ENCODE measurements at places on chromosomes 2 and 18. TPM values are rescaled to one million over a fixed set of nuclear protein-coding genes. Genes with fewer than 3 reads are reported as not detected.

GRCh38 chr2:98691303-98691702 is 39.6 kb downstream of the MGAT4A start:
- DNase-seq = no peak

- no peak for DNase-seq
These were observed 22.7 kb downstream of the TUBB6 start for GRCh38 chr18:12330766-12331165.

- no peak for DNase-seq
These were observed 946.9 kb upstream of the SOX11 start for GRCh38 chr2:4745056-4745991.

SLC66A3 gene
- 52.6 TPM for total RNA-seq

DNA sequence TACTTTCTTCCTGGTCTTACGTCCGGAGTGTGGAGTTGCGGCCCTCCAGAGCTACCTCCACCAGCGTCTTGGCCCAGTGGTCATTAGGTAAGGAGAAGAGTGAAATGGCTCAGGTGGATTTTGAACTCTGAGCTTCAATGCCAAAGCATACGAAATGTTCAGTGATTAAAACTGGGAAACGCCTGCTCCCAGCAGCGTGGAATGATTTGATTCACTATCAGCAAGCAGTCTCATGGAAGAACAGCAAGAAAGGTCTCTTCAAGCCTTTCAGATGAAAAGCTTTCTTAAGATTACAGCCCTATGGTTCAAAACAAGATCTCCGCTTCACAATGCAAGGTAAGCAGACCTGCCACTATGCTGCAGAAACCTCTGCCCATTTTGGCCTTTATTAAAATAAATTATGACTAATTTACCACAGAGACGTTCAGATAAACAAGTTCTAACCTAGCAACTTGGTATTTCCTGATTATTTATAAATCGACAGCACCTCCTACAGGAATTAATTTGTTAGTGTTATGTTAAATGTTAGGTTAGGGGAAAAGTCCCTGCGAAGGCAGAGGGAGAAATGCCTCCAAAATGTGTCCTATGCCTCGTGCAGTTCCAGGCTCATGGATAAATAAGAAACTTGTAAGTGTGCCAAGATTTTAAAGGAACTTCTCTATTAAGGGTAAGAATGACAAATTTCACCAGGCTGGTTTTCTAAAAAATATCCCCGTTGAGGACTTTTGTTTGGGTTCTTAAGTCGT is 10.1 kb downstream of the SP9 start:
- DNase-seq = no peak

CD28 gene
- 4.0 TPM for total RNA-seq

DNA sequence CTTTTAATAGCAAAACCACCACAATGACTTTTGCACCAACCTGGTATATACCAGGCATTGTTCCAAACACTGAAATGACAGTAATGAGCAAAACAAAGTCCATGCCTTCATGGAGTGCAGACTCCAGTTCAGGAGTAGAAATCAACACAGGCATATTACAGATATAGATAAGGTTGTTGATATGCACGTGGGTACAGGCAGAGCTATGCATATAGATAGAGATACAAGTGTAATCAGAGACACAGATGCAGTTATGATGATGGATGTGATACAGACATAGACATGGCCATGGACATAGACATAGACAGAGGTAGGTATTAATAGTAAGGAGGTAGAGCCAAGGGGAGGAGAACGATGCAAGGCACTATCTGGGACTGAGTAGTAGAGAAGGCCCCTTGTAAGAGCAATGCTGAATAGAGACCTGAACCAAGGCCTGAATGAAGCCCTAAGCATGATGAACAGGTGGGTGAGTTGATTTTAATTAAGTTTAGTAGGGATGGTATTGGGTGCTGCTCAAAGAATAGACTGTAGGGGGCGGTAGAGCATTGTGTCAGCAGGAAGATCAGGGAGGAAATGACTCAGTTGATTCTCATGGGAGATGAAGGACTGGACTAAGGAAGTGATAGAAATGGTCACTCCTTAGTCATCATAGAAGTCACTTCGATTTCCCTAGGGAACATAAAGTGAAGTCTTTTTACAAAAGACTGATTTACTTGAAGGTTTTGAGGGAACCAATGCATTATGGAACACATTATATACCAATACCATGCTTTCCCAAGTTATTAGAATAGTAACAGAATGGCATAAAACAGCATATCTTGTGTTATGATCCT is 39.4 kb downstream of the CMPK2 start:
- no peak for DNase-seq

DNA sequence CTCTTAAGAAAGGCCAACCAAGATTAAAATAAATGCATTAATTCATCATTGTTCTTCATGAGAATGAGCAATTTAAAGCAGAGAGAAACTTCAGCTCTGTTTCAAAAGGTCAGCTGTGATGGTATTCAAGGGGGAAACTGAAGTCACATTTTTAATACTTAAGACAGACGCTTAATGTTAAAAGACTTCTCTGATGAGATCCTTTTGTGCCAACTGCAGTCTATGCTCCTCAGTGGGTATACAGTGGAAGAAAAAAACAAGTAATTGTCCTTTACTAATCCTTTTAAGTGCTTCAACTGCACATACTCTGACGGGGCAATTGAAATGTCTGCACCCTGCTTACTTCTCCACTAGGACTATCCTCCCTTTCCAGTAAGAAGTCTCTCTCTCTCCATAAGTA is 309.7 kb downstream of the GULP1 start:
- no peak for DNase-seq

GRCh38 chr2:157592948-157593347 is 35.7 kb downstream of the ACVR1C start:
- no peak for DNase-seq

ZNF804A gene
- total RNA-seq = not detected

CNGA3 gene
- not detected for total RNA-seq

- DNase-seq = no peak
These were observed 192.8 kb upstream of the ZNF521 start for GRCh38 chr18:25544546-25545287.

- no peak for DNase-seq
These were observed 530.1 kb downstream of the SOX11 start for GRCh38 chr2:6222296-6222695.

DNA sequence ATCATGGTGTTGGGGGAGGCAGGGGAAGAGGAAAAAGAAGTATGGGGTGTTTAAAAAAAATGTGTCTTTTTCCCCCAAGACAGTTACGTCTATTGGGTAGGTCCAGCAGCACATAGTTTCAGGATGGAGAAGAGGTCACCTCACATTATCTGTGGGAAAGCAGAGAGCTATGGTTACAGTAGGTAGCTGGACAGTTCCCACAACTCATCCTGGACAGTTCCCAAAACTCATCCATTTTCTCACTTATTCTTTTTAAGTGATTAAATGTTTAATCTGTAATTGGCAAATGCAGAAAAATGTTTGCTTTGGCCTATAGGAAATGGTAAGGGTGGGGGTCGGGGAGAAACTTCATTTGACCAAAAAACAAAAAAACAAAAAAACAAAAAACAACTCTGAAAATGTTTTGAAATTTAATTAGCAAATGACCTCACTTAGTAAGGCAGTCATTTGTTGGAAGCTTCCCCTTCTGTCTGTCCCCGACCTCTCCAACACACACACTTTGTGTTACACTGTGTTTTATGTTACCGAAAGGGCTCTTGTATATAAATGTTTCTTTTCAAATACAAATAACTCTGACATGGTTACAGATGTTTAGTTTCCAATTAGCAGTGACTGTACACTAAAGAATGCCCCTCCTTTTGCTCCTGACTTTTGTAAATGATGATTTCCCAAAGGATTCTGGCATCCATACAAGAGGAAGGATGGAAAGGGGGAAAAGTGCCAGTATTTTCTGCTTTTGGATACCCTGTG is 173.3 kb upstream of the ZFP36L2 start:
- no peak for DNase-seq

- DNase-seq = no peak
These were observed 45.7 kb downstream of the STAT4 start for GRCh38 chr2:191105082-191105481.

DNA sequence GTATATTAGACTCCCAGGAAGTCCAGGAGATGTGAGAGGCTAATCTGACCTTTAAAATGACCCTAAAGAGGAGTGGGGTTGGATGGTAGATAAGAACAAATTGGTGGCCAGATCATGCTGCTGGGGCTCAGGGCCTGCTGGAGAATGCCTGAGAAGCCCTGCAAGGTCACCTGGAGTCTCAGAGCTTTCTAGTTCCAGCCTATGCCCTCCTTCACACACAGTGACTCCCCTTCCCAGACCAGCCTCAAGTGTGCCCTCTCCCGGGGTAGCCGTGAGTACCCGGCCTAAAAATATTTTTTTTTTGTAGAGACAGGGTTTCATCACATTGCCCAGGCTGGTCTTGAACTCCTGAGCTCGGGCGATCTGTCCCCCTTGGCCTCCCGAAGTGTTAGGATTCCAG is 44.2 kb upstream of the FZD5 start:
- DNase-seq = no peak

DNA sequence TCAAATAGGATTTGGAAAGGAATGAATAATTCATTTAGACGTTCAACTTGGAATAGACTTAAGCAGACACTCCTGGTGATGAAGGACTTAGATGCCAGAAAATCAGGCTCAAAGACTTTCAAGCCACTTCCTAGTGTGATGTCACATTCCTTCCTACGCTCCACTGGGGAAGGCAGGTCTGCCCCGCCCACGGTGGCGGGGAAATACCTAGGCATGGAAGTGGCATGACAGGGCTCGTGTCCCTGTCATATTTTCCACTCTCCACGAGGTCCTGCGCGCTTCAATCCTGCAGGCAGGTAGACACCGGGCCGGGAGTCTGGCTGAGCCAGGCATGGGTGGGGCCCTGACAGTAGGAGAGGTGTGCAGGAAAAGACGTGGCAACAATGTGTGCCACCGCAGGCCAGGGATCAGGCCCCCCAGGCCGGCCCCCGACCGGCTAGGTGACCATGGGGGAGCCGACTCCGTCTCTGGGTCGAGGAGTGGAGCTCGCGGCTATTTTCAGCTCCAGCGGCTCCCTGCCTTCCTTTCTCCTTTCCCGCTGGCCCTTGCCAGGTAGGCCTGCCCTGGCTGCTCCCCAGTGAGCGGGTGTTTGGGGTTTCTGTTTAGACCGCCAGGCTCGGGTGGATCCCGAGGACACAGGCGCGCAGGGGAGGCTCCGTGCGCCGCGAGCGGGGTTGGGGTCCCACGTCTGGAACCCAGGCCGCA is at the start of gene IL1RL2:
IL1RL2 (plus strand) TSS at position 233 of the 705 bp plus-strand sequence. CDS start 845 bp downstream, outside the sequence.
- no peak for DNase-seq

- DNase-seq = no peak
These were observed 40.5 kb upstream of the ITPRID2 start for GRCh38 chr2:181850936-181851560.

DNA sequence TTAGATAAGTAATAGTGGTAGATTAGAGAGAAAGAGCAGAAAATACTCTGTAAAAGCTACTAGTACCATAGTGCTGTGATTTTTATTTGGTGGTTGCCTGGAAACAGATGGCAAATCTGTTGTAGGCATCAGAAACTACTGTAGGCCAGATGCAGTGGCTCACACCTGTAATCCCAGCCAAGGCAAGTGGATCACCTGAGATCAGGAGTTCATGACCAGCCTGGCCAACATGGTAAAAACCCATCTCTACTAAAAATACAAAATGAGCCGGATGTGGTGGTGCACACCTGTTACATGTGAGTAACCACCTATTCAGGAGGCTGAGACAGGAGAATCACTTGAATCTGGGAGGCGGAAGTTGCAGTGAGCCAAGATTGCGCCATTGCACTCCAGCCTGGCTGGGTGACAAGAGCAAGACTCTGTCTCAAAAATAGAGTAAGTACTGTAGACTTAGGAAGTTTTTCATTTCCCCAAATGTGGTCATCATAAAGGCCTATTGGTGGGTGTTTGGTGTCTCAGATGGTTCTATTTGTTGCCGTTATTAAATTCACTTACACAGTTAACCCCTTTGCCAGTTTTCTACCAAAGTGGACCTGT is 79.6 kb downstream of the SPTBN1 start:
- no peak for DNase-seq

- DNase-seq = no peak
These were observed 239.6 kb downstream of the CDH20 start for GRCh38 chr18:61572871-61573270.

GRCh38 chr18:61544178-61544577 is 210.9 kb downstream of the CDH20 start:
- no peak for DNase-seq

- DNase-seq = no peak
These were observed 9.8 kb upstream of the SCYGR1 start for GRCh38 chr2:227397562-227397961.

DNA sequence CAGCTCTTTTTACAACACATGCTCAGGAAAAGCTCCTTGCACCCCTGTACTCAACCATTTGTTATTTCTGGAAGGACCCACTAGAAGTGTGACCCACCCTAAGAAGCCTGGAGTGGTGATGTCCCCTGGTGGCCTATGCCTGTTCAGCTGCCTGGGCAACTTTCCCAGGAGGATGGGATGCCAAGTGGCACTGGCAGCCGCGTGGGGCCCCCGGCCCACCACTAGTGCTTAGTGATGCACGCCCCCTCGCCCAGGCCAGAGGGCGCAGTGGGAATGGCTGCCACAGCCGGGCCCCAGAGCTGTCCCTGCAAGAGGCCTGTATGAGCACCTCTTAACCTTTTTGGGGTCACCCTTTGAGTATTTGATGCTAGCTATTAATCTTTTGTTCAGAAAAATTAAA is 18.1 kb downstream of the IMPA2 start:
- DNase-seq = no peak

LIMS2 gene
- 169 TPM for total RNA-seq

GRCh38 chr2:241272303-241273209 is 42.9 kb downstream of the HDLBP start:
- peak; percentile 30 for DNase-seq

CCDC141 gene
- total RNA-seq = 2.0 TPM

DNA sequence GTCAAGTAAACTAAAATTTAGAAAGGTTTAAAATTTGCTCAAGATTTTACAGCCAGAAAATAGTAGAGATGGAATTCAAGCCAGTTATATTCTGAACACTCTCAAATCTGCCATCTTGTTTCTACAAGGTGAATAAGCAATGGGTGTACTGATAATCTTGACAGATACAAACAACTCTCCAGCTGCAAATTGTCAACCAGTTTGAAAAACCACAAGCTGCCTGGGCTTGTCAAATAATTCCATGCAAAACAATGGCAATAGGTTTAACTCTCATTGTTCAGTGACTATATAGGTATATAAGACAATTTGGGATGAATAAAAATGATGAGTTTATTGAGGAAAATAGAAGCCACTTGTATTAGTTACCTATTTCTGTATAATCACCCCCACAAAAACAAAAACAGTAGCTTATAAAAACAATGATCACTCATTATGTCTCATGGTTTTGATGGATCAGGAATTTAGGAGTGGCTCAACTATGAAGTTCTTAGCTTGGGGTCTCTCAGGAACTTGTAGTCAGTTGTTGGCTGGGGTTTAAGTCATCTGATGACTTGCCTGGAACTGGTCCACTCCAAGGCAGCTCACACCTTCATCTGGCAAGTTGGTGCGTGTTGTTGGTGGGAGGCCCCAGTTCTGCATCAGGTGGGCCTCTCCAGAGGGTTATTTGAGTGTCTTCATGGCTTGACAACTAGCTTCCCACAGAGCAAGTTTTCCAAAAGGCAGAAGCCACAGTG is 12.6 kb upstream of the EVA1A start:
- DNase-seq = no peak

DNA sequence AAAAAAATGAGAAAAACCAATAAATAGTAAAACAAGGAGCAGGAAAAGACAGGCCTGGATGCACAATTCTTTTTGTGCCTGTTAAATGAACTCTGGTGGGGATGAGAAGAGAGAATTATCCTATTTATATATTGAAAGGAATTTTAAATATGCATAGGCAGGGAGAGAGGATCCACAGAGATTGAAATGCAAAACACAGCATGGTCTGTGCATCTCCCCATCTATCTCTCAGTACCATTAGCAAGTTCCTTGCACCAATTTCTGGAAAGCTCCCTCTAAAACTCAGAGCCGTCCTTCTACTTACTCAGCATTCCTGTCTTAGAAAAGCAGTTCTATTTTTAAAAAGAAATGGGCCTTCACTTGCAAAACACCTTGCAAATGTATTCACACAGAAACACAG is 502.3 kb upstream of the KLHL29 start:
- DNase-seq = no peak
